B cell (primary cell): ENCODE measurements at places on chromosomes 13 and 19. TPM values are rescaled to one million over a fixed set of nuclear protein-coding genes. Genes with fewer than 3 reads are reported as not detected.

TMEM205 gene
- polyA plus RNA-seq, result 130 and 152 TPM in 2 replicates

DNA sequence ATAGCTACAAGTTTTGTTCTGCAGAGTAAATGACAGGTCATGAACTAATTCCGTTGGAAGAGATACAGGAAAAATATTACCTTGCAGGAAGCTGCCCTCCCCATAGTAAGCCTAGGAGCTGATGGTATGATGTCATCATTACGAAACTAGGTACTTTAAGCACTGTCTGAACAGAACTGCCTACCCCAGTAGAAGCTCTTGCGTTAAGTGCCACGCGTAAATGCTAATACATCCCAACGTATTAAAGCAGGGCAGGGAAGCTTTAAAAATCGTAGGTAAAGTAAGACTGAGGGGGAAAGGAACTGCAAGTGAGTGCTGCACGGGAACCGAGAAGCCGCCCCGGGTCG, 572 bp downstream of the UGGT2 start:
- H3K4me3 ChIP-seq, result no peak overlapping the region
- DNase-seq, result peak; percentile 10
- H3K4me1 ChIP-seq, result peaks cover 4% of the 10 kb centered on the region
- H3K27me3 ChIP-seq, result peaks cover 17% of the 10 kb centered on the region

CNFN gene
- polyA plus RNA-seq, result 10.1 and 23.2 TPM in 2 replicates

ATP12A gene
- polyA plus RNA-seq, result not detected in 2 replicates

OR7A5 gene
- polyA plus RNA-seq, result not detected in 2 replicates
